ENCODE measurements at places on chromosomes 1 and 21.

DNA sequence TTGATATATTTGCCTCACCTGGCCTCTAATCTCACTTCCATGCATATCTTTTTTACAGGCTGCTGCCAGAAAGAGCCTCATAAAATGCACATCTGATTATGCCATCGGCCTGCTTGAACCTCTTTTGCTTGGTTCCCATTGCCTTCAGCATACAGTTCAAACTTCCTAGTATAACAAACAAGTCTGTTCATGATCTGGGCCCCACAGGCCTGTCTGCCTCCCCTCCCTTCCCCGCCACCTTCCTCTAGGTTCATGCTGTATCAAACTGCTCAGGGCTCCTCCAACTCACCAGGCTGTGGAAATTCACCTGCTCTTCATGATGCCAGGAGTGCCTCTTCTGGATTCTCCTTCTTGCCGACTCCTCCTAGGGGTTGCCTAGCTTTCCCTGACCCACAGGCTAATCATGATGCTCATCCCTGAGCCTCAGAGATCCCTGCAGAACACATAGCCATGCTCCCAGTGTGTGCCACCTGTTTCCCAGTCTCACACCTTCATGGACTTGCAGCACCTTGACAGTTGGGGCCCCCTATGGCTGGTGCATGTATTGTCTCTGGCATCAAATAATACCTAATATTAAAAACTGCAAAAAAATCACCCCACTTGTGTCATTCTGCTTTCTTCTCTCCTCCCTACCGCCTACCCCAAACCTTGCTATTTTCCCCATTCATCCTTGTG lies 33.7 kb upstream of the CD2 start:
- DNase-seq: no peak

DNA sequence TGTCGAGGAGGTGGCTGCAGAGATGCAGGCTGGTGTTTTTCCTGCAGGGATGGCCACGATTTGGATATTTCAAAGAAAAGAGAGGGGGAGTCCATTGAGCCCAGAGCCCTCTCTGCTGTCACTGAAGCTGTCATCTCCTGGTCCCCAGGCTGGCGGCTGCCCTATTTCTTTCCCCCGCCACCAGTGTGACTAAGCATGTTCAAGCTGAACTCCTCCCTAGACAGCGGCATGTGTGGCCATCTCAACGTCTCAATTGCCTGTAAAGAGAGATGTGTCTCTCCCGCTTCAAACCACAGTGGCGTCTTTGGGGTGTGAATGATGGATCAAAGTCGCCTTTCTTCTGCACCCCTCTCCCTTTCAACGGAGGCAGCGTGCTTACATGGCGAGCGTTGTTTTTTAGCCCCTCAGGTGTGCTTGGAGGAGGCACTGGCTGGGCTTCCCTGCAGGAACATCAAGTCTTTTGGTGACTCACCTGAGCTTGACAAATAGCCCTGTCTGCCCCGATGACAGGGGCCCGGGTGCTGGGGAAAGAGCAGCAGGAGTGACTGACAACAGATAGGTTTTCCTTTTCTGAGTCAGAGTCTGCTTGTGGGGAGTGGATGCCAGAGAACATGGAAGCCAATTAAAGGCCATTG lies 346.4 kb upstream of the AJAP1 start:
- DNase-seq: no peak

DNA sequence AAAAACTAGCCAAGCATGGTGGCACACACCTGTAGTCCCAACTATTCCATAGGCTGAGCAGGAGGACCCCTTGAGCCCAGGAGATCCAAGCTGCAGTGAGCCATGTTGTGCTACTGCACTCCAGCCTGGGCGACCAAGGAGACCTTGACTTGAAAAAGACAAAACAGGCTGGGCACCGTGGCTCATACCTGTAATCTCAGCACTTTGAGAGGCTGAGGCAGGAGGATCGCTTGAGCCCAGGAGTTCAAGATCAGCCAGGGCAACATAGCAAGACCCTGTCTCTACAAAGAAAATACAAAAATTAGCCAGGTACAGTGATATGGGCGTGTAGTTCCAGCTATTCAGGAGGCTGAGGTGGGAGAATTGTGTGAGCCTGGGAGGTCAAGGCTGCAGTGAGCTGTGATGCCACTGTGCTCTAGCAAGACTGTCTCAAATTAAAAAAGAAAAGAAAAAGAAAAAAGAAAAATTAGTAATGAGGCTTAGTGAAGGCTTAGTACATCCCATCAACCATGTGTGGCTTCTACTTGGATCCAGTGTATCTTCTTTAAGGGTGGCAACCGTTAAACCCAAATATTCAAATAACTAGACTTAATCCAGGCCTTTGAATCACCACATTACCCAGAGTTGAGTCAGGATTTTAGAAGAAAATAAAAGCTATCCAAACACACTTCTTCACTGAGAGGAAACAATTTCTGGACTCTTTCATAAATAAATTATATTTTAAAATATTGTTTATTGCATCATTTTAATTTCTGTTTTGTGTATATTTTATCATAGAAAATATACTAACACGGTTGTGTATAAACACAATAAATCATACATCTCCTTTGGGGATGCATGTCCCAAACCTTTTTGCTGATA lies 74.3 kb upstream of the RAB4A start:
- DNase-seq: no peak

GRCh38 chr1:205285381-205286101 lies 36.0 kb downstream of the NUAK2 start:
- no peak for DNase-seq

- no peak for DNase-seq
Observed at GRCh38 chr1:89274411-89274857, 1.8 kb upstream of the GBP5 start.
